ENCODE measurements at places on chromosomes 4 and X.

- no peak for DNase-seq
Measured at GRCh38 chr4:93994175-93994994, 165.8 kb downstream of the ATOH1 start.

GRCh38 chr4:71732706-71733105, 51.2 kb downstream of the GC start:
- peak; percentile 22 for DNase-seq

GRCh38 chr4:40923316-40924095, 173.8 kb downstream of the NSUN7 start:
- no peak for DNase-seq

DNA sequence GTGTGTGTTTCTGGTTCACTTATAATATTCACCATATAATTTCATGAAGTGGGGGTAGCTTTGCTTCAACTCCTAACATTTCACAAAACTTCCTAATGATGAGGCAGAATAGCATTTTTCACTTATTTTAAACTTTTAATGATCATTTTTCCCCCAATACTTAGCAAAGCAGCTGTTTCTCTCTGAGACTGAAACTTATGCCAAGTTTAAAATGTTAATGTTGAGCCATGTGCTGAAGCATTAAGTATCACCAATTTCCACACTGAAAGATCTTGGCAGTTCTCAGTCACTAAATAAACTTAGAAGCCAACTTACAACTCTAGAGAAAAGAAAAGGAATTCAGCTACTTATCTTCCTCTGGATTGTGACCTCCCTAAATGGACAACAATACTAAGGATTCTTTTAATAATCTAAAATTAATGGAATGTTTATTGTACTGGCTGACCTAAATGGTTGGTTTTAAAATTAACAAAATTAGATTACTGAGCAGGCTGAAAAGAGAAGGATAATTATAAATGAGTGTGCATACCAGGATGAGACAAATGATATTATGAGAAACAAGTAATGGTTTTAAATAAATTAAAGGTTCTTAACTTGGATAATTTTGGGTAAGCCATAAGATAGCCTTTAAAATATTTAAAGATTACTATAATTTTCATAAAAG, 1429.4 kb upstream of the ADGRL3 start:
- DNase-seq = no peak

GRCh38 chrX:39759526-39760224, 338.1 kb downstream of the BCOR start:
- peak; percentile 37 for DNase-seq

DNA sequence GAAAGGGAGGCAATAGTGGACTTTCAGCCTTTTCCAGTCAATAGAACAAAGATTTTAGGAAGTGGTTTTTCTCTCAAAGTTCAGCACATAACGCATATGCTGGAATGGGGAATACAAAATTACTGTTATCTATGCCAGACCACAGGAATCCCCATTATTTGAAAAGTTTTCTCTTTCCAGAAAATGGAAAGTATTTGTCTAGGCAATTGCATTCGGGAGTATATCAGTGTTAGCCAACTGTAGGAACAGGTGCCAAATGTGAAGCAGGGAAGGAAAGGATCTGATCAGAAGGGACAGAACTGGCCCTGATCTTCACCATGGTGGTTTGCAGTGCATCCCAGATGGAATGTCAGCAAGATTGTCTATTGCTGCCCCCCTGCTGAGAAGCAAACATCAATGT, 213.6 kb downstream of the CPE start:
- DNase-seq = no peak

DNA sequence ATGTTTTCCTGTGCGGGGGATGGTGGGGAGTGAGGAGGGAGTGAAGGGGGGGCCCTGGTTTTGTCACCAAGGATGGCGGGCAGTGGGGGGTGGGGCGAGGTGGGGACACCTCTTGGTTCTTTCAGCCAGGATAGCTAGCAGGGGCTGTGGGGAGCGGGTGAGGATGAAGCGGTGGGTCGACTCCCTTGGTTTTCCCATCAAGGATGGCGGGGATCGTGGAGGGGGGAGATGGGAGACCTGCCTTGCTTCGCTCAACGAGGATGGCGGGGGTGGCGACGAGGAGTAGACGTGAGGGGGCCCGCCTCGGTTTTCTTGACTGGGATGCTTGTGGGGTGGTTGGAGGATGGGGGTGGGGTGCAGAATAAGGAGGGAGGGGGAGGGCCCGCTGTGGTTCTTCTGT, 643 bp downstream of the FHL1 start:
- no peak for DNase-seq

- DNase-seq = peak; percentile 2
Measured at GRCh38 chrX:1281521-1281920, 12.9 kb downstream of the CSF2RA start.

DNA sequence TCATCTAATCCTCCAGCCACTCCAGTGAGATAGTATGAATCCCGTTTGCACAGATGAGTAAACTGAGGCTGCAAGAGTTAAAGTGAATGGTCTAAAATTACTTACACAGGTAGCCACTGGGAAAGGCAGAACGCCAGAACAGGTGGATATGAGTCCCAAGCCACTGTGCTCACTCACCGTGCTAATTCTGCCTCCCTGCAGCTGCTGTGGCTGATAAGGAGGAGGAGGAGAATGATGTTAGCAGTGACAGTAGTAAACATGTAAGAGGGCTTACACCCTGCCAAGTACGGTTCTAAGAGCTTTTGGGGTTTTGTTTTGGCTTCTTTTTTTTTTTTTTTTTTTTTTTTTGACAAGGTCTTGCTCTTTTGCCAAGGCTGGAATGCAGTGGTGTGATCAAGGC, 90.5 kb upstream of the PRPS2 start:
- DNase-seq = no peak

DNA sequence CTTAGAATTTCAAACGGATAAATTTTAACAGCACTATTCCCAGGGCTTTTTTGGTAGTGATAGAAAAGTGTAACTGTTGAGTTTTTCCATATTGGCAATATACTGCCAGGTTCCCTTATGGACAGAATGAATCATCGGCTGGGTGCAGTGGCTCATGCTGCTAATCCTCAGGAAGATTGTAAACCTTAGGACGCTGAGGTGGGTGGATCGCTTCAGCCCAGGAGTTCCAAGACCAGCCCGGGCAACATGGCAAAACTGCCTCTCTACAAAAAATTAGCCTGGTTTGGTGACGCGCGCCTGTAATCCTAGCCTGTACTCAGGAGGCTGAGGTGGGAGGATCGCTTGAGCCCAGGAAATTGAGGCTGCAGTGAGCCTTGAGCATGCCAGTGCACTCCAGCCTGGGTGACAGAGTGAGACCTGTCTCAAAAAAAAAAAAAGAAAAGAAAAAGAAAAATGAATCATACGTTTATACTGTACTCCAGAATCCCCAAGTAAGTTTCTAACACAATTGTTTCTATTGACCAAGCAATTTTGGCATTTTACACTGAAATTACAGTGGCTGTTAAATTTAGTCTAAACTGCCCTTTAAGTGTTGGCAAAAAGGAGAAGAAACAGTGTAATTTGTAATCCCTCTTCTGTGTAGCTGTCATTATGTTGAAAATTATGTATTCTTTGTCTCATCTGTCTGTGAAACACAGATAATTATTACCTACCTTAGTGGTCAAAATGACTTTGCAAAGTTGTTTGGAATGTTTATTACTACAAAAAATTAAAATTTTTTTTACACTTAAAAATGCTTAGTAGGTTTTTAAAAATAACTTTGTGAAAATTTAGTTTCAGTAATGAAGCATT, 1.8 kb downstream of the SLC30A9 start:
- peak; percentile 1 for DNase-seq

DNA sequence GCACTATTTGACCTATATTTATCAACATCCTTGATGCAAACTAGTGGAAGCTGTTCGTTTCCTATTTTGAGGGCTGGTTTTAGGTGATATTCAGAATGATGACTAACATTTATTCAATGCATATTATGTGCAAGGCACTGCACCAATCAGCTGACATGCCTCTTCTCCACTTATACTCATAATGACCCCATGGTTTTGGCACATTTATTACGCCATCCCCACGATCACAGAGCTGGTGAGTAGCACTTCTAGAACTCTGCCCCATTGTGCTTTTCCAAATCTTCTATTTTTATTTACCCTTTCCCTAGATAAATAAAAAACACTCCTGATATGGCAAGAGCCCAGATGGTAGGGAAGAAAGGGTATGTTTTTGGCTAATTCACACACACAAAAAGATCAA, 13.1 kb downstream of the SCML1 start:
- DNase-seq = peak; percentile 14

DNA sequence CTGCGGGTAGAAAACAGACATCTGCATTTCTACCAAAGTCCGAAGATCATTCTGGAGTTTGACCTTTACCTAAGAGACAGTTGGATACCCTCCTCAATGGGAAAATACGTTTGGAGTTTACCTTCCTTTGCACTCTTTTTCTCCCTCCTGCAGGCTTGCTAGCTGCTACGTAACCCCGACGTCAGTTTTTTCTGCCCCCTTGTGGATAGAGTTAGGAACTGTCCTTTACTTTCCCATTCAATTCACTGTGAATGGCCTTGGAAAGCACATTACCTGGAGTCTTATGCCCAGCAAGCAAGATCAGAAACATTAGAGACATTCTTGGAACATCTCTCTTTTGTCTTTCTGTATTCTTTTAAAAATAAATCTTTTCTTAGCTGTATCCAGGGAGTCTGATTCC, 250.7 kb downstream of the NAP1L3 start:
- DNase-seq = no peak

DNA sequence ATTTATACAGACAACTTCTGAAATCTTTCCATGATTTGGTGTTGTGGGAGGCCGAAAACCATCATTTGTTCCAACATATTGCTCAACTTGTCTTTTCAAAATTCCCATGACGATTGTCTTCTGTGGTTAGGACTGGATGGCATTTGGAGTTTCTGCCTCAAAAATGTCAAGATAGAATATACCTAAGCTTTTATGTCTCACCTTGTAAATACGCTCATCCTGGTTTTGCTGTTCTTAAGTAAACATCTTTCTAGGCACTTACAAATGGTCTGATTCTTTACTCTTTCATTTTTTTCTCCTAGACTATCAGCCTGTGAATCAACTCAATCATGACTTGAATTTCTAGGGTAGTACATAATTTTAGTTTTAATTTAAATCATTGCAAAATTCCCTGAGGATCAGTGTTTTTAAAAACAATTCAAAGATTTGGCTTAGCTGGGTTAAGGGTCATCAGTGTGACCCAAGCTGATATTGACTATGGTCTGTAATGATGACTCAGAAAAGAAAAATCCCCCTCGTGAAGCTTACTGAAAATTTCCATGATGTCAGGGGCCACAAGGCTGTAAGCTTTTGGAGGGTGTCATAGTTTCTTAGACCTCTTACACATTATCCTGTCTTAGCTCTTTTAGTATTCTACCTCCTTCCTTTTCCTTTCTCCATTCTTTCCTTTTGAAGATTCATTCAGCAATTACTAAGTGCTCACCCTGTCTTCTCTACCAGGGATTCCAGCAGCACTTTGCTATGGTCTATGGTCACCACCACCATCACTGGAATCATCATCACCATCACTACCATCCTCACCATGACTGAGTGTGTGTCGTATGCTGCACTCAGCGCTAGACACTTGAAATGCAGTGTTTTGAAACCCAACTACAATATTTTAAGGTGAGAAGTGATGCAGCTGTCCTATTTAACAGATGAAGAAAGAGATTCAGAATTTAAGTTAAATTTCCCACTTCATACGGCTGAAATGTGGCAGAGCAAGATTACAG, 124.4 kb downstream of the CPE start:
- peak; percentile 58 for DNase-seq

- no peak for DNase-seq
Measured at GRCh38 chr4:142500966-142501365, 345.1 kb downstream of the INPP4B start.

DNA sequence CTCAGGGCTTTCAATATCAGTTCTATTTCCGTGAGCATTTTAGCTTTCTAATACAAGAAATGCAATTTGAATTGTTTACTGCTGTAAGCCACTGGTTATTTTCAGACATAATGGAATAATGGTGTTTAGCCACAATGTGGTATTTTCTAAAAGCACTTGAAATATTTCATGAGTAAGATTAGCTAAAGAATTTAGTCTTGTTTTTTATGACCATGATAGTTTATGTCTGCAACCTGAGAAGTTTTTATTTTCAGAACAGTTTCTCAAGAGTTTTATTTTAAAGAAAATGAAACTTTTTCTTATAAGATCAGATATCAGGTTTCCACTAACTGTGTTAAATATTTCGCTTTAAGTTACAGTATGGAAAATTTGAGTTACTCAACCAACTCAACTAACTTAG, 60.2 kb downstream of the SLIT2 start:
- DNase-seq = no peak

- DNase-seq = no peak
Measured at GRCh38 chr4:124934916-124935315, 222.4 kb upstream of the ANKRD50 start.

- DNase-seq = peak; percentile 26
Measured at GRCh38 chr4:143482840-143483239, 30.7 kb upstream of the SMARCA5 start.

Measured in HCEC 1CT (cell line).